Glomerular endothelial cell (primary cell): ENCODE measurements at places on chromosomes 7 and 10.

- DNase-seq: no peak
These were observed 23.6 kb downstream of the FGFR2 start for GRCh38 chr10:121574519-121575166.

- no peak for DNase-seq
These were observed 22.3 kb upstream of the LRRN3 start for GRCh38 chr7:111068618-111069017.

GRCh38 chr10:62528441-62528840 lies 154.3 kb downstream of the ZNF365 start:
- no peak for DNase-seq

- no peak for DNase-seq
These were observed 156.9 kb upstream of the NPSR1 start for GRCh38 chr7:34501156-34501555.

- DNase-seq: no peak
These were observed 316.2 kb downstream of the POM121L12 start for GRCh38 chr7:53351681-53352080.

DNA sequence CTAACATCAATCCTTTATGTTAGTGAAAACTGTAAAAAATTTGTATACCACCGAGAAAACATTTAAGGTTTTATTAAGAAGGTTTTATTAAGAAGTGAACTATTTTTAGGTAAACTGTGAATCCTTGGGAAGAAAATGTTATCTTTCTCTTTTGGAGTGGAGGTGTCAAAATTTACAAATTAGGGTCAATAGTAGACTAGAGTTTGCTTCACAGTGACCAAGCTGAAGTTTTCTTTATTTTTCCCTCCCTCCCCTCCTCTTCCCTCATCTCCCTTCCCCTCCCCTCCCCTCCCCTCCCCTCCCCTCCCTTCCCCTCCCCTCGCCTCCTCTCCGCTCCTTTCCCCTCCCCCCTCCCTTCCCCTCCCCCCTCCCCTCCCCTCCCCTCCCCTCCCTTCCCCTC lies 168.8 kb downstream of the CNTNAP2 start:
- no peak for DNase-seq
